Right ventricle myocardium superior (tissue), 1 donor: ENCODE measurements at places on chromosomes 7 and 10.

GRCh38 chr10:3068968-3069737 is 1.8 kb downstream of the PFKP start:
- DNase-seq = no peak

DNA sequence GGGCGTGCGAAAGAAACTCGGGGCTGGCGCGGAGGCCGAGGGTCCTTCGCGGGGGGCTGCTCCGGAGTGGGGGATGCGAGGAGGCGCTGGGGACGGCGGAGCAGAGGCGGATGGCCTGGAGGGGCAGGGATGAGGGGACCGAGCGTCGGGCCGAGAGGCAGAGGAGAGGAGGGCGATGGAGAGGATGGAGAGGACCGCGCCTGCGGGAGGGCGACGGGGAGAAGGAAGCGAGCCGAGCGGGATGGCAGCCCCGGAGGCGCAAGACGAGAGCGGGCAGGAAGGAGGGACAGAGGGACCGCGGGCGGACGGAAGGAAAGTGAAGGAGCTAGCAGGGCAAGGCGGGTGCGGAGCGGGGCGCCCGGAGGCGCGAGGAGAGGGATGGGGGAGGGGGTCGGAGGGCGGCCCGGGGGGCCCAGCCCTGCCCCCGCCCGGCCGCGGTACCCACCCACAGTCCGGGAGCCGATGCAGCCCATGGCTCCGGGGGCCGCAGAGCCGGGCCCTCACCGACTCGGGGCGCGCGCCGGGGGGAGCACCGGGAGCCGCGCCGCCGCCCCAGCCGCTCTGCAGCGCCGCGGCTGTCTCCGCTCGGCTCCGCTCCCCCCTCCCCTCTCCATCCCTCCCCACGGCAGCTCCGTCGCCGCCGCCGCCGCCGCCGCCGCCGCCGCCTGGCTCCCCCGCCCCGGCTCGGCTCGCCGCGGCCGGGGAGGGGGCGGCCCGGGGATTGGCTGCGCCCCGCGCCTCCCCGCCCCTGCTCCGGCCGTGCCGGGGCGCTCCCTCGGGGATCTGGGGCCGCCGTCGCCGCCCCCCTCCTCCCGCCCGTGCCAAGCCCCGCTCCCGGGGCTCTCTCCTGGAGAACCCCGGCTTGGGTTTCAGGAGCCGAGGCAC is at the start of gene FAM131B:
TSS of gene FAM131B (minus strand) at position 583 of the 885 bp plus-strand sequence. CDS start at position 473, 110 bp downstream.
- DNase-seq = no peak

DNA sequence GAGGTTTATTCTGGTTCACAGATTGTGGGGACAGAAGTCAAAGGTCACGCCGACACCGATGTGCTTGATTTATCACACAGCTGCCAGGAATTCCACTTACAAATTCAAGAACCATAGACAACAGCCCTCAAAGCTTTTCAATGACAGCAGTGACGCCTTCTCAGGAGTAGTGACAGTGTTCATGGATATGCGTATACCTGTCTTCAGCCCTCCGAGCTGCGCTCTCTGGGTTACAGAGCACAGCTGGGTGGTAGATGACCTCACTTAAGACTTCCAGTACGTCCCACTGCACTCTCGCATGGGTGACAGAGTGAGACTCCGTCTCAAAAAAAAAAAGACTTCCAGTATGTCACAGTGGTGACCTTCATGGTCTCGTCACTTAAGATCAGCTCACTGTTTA is 108.5 kb downstream of the TCERG1L start:
- DNase-seq = no peak

GRCh38 chr7:92768501-92769393 is 67.6 kb downstream of the CDK6 start:
- DNase-seq = no peak

- no peak for DNase-seq
These were observed 14.8 kb downstream of the BBS9 start for GRCh38 chr7:33143996-33144718.

GRCh38 chr10:87038286-87038717 is 18.2 kb downstream of the FAM25A start:
- DNase-seq = no peak

DNA sequence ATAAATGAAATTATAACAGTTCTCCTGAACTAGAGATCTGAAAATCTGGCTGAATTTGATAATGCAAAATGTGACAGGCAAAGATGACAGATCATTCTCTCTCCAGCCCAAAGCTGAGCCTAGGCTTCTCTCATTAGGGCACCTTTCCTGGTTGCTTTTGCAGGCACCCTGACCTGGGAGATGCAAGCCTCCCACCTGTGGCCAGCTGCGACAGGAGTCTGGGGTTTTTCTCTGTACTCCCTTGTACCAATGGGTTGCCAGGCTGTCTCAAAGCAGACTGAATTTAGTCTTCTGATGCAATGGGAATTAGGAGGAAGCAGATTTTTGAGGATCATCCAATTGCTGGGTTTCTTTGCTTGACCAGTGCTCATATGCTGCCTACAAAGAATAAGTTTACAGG is 85.0 kb upstream of the EFCAB10 start:
- DNase-seq = no peak

- no peak for DNase-seq
These were observed 51.7 kb upstream of the CALD1 start for GRCh38 chr7:134727711-134728110.

DNA sequence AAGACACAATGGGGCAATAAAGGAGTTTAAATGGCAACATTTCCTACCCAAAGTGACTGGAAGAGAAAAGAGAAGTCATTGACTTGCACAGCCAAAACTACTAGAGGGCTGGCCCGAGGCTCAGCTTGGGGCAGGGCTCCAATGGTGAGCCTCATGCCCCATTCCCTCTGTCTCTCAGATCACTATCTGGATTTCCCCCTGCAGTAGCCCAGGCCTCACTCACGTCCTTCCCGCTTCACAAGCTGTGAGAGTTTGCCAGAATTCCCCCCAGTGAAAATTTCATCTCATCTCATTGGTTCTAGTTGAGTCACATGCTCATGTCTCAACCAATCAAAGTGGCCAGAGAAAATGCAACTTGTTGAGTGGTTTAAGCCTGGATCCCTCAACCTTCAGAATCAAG is 181.3 kb downstream of the WDR11 start:
- no peak for DNase-seq

- DNase-seq = peak; percentile 19
These were observed 16.0 kb upstream of the INPP5A start for GRCh38 chr10:132521466-132522102.
